T-helper 2 cell treated with Interferon-gamma antibody and Interleukin-4, amounts not matched to agents 100 ng/mL and 5 ng/mL, for 36 hours (primary cell): ENCODE measurements at places on chromosomes 16 and 17. TPM values are rescaled to one million over a fixed set of nuclear protein-coding genes. Genes with fewer than 3 reads are reported as not detected.

The PDILT gene
- total RNA-seq, result not detected in 2 replicates

The ZP2 gene
- total RNA-seq, result not detected in 2 replicates

The CLEC3A gene
- not detected in 2 replicates for total RNA-seq

The NPIPA2 gene
- total RNA-seq, result 5.8 and 7.7 TPM in 2 replicates

The DNAI2 gene
- total RNA-seq, result 0.36 and 0.50 TPM in 2 replicates

The TLCD1 gene
- 1.7 and 3.2 TPM in 2 replicates for total RNA-seq

The TERB1 gene
- total RNA-seq, result 0.11 and 0.25 TPM in 2 replicates

The STX1B gene
- 0.55 and 0.59 TPM in 2 replicates for total RNA-seq

The PMFBP1 gene
- 1.1 and 2.5 TPM in 2 replicates for total RNA-seq

The MT1F gene
- total RNA-seq, result 18.5 and 24.1 TPM in 2 replicates

The TEKT5 gene
- total RNA-seq, result not detected in 2 replicates

The MYH8 gene
- total RNA-seq, result not detected in 2 replicates

The FAM171A2 gene
- total RNA-seq, result 0.16 and 0.34 TPM in 2 replicates

The UNC45B gene
- total RNA-seq, result 0.07 and 0.18 TPM in 2 replicates

The CMTM2 gene
- 1.00 and 1.3 TPM in 2 replicates for total RNA-seq

The SPATA20 gene
- total RNA-seq, result 13.5 and 14.5 TPM in 2 replicates

The DHRS7C gene
- not detected in 2 replicates for total RNA-seq

The OMG gene
- 0.52 and 0.75 TPM in 2 replicates for total RNA-seq

The CMTM1 gene
- 14.5 and 17.9 TPM in 2 replicates for total RNA-seq

The VASN gene
- total RNA-seq, result not detected in 2 replicates

The KRT33B gene
- total RNA-seq, result not detected in 2 replicates
